Left renal pelvis (tissue), 4 donors: ENCODE measurements at places on chromosomes 11 and 22.

DNA sequence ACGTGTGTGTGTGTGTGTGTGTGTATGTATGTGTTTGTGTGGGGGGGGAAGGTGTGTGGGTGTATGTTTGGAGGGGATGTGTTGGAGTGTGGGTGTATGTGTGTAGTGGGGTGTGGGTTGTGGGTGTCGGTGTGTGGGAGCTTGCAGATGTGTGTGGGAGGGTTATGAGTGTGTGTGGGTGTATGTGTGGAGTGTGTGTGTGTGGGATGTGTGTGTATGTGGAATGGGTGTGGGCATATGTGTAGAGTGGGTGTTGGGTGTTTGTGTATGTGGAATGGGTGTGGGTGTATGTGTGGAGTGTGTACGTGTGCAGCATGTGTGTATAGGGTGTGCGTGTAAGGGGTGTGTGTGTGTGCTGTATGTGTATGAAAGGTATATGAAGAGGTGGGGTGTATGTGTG lies 14.7 kb downstream of the STX3 start:
- no peak for DNase-seq

GRCh38 chr22:27063406-27063805 lies 406.0 kb downstream of the MIAT start:
- no peak for DNase-seq

DNA sequence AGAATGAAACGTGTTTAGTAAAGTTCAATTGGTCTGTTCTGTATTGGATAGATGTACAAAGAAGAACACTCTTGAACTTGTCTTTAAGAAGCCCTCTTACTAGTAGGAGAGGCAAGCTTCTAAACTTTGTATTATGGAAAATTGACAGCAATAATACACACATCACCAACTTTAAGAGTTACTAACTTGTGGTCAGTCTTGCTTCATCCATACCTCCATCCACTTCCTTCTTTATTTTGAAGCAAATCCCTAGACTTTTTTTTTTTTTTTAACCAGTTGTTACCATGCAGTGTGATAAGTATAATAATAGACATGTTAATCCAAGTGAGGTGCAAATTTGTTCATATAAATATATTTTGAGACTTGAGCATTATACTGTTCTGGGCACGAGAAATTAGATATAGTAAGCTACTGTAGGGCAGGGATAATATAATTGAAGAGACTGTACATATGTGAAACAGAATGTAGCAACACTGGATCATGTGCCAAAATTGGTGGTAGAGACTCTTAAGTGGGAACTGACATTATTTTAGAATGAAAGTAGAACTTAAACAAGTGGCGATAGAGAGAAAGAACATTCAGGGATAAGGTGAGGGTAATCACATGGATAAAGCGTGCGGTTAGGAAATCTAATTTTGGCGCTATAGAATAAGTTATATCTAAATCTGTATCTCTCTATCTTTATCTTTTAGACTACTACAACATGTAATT lies 6.5 kb downstream of the FAR1 start:
- no peak for DNase-seq

- no peak for DNase-seq
Observed at GRCh38 chr22:47850644-47851151, 1088.2 kb downstream of the TBC1D22A start.

GRCh38 chr11:120089036-120090001 lies 48.6 kb downstream of the TRIM29 start:
- no peak for DNase-seq

DNA sequence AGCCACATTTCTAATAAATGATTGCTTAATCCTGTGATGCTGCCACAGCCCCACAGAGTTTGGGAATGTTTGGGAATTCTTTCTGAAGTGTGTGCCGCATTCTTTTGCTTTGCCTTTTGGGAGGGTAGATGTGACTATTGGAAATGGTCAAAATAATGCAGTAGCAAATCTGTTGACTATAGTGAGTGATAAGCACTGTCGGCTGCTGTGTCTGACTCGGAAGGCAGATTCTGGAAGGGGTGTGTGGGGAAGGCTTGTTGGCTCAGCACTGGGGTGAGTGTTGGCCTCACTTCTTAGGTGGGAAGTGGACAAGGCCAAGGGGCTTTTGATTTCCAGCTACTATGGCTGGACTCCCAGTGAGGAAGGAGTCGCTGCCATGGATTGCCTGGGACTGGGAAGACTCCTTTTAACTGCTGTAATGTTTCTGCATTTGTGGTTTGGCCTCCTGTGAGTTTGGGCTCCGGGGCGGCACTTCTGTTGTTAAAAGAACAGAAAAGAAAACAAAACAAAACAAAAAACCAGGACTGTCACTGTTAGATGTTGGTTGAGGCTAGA lies 20.1 kb downstream of the ZBTB16 start:
- no peak for DNase-seq

- no peak for DNase-seq
Observed at GRCh38 chr11:46352063-46352841, 5.0 kb downstream of the DGKZ start.

- no peak for DNase-seq
Observed at GRCh38 chr11:76763573-76764346, 19.4 kb upstream of the TSKU start.
